Thymus (tissue), 14 donors: ENCODE measurements at places on chromosomes 5 and 9. TPM values are rescaled to one million over a fixed set of nuclear protein-coding genes. Genes with fewer than 3 reads are reported as not detected.

- no peak for DNase-seq
These were observed 4.4 kb downstream of the EIF4EBP3 start for GRCh38 chr5:140551872-140552271.

- no peak for DNase-seq
These were observed 38.2 kb downstream of the IPPK start for GRCh38 chr9:92631452-92632343.

- DNase-seq, result no peak
These were observed 176.1 kb downstream of the PAM start for GRCh38 chr5:102931085-102931725.

GRCh38 chr5:75239681-75240080 is 3.0 kb upstream of the ANKRD31 start:
- no peak for DNase-seq

- DNase-seq, result no peak
These were observed 34.7 kb downstream of the ADAMTS2 start for GRCh38 chr5:179310439-179311090.

- no peak for DNase-seq
These were observed 521.2 kb downstream of the CHSY3 start for GRCh38 chr5:130425424-130425823.

GRCh38 chr5:178113141-178113787 is at the start of gene N4BP3:
Gene N4BP3 (plus strand): TSS chr5:178113532. CDS start chr5:178119584, 6,052 bp downstream.
- peak; percentile 53 for DNase-seq

Gene NTNG2
- 1.7 TPM for total RNA-seq

Gene SLC12A2
- total RNA-seq, result 13.6 TPM
